CD4-positive, alpha-beta T cell treated with Interleukin-15 for 4 hours (primary cell): ENCODE measurements at places on chromosomes 7 and 10.
A peak's percentile ranks its signal among the peaks of the same experiment; 100 is the strongest.

DNA sequence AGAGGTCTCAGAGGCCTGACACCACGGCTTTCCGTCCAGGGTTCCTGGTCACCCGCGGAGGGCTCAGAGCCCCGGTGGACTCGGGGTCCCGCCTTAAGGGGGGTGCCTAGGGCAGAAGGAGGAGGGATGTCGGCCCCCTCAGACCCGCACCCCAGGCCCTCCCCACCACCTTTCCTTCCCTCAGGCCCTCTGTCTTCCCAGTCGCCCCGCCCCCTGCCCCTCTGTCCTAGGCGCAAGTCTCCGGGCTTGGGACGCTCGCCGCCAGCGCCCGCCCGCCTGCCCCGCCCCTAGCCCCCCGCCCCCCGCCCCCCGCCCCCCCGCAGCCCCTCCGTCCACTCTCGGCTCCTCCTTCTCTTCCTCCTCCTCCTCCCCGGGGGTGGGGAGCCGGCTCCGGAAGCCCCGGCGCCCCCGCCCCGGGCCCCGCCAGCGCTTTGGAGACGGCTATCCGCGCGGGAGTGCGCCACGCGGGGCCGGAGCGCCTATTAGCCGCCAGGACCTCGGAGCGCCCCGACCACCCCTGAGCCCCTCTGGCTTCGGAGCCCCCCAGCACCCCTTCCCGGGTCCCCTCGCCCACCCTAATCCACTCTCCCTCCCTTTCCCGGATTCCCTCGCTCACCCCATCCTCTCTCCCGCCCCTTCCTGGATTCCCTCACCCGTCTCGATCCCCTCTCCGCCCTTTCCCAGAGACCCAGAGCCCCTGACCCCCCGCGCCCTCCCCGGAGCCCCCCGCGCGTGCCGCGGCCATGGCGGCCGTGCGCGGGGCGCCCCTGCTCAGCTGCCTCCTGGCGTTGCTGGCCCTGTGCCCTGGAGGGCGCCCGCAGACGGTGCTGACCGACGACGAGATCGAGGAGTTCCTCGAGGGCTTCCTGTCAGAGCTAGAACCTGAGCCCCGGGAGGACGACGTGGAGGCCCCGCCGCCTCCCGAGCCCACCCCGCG is at the start of gene AEBP1:
Gene AEBP1, plus strand, starts transcription at position 423 of the 937 bp plus-strand sequence. Its CDS starts 321 bp downstream, at position 744.
- DNase-seq, result no peak

DNA sequence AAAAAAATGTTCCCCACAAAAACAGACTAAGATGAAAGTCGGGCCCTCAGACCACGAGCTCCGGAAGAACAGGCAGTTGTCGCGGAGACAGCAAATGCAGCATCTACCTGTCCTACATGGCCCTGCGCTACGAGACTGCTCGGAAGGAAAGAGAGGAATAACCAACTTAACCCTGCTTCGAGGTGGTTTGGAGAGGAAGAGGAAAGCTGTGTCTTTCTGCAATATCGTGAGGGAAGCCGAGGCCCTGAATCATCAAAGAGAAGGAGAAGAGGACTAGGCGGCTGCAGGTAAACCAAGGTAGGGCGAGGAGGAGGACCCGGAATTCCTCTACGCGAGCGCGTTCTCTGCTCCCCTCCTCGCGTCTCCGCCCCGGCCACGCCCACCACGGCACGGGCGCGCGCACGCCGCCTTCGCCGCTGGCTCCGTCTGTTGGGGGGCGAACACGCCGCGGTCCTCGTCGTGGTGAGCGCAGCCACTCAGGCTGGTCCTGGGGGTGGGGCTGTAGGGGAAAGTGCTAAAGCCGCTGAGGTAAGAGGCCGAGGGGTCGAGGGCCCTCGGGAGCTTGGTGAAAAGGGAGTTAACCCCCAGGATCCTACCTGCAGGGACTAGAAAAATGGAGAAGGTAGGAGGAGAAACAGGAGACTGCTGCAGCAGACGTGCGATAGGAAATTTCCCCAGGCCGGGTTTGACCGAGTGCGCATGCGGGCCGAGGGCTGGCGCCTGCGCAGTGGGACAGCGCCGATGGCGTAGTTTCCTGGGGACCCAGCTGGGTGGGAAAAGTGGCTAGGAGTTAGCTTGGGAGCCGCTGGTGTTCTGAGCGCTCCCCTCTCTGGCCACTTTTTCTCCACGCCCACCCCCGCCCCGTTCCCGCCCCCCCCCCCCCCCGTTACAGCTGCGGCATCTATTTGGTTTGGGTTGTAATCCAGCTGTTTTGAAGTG is at the start of the genes ANAPC16 and ASCC1:
Gene ANAPC16, plus strand, starts transcription at position 402 of the 939 bp plus-strand sequence. CDS start 7,903 bp downstream, outside the sequence.
Gene ASCC1, minus strand, starts transcription at position 666 of the 939 bp plus-strand sequence. CDS start 2,978 bp downstream, outside the sequence.
- DNase-seq, result peak; percentile 94

- no peak for DNase-seq
Measured at GRCh38 chr7:106456329-106456728, 171.5 kb upstream of the NAMPT start.

DNA sequence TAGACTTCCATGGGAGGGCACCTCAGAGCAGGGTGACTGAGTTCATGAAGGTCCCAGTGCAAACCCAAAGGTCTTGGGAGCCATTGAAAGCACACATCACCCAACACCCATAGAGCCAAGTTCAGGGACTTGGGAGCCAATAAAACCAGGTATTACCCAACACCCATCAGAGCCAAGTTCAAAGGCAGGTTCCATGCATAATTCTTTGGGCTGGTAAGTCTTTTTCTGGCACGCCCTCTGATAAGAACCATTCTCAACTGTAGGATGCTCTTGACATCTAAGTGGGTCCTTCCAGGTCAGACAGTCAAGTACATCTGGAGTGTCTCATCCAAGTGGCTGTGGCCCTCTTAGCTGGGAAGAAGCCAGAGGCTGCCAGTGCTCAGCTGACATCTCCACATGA is 63.2 kb downstream of the EBF3 start:
- DNase-seq, result no peak

DNA sequence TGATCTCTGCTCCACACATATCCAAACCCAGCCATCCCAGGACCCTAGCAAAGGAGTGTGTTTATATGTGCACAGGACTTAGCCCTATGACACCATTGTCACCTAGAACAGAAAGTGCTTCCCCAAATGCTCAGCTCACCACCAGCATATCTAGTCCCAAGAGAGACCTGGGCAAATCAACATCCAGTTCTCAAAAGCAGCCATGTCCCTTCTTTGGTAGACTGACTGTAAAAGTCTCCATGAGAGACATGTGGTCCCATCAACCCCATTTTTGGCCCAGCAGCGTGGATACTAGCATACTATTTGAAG is 20.9 kb upstream of the ARHGAP22 start:
- DNase-seq, result no peak

DNA sequence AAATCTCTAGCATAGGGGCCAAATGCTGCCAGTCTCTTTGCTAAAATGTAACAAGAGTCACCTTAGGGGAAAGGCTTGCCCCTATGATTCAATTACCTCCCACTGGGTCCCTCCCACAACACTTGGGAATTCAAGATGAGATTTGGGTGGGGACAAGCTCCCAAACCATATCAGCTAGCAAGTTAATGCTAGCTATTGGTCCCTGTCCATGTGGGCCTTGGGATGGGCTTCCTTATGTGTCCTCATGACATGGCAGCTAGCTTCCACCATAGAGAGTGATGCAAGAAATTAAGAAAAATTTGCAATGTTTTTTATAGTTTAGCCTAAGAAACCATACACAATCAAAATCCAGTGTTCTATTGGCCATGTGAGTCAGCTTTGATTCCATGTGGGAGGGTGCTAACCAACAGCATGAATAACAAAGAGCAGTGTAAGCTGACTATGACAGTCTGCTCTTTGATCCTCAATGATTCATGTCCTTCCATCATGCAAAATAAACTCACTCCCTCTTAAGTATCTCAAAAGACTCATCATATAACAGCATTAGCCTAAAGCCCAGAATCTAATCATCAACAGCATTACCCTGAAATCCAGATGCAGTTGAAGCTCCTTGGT is 21.7 kb upstream of the ZNF365 start:
- DNase-seq, result no peak
